ENCODE measurements at places on chromosomes 5 and 9.
A peak's percentile ranks its signal among the peaks of the same experiment; 100 is the strongest.

DNA sequence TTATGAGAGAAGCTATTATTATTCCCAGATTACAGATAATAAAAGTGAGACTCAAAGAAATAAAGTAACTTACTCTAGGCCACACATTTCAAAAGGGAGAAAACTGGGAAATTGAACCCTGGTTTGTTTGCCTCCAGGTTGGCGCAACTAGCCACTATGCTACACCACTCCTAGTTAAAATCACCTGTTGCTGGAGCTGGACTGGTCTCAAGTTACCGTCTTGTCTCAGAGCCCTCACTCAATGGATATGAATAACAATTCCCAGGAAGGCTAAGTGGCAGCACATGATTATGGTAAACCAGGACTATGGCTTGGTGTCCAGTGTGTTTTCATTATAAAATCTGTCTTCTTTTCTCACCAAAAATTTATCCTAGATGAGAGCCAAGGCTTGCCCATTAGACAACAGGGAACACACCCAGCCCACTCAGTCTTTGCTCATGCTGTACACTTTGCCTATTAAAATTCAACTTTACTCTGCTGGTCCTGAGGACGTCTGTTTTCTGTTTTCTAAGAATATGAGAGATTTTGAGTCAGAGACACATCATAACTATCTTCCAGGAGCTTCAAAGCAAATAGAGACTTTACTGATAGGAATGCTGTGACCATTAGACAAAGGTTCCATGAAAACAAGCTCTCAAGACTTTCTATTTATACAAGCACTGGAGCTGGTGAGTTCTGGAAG is 58.1 kb downstream of the ADRB2 start:
- no peak for DNase-seq

DNA sequence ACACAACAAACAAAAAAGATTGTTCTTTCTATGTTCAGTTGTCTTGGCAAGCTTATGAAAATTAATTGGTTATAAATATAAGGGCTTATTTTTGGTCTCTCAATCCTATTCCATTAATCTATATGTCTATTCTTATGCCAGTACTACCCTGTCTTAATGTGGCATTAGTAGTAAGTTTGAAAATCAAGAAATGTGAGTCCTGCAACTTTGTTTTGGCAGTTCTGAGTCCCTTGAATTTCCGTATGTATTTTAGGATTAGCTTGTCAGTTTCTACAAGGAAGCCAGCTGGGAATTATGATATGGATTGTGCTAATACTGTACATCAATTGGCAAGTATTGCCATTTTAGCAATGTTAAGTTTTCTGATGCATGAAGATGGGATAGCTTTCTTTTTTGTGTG is 10.5 kb upstream of the CCDC125 start:
- no peak for DNase-seq

DNA sequence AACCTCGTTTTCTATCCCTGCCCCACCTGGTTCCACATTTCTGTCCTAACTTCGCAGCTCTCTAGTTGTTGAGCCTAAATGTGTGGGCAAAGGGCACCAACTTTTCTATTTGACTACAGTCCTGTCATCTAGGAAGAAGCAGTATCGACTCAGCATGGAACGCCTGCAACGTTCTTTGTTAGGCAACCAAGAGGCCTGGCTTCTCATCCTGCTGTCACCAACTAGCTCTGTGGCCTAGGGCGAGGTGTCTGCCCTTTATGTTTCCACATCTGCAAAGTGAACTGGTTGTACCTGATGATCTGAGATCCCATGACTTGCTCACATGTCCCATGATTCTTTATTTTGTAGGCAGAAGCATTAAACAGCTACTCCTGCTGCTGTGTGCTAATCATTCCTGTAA is 248.9 kb downstream of the ADAMTSL1 start:
- no peak for DNase-seq

- DNase-seq = peak; percentile 86
These were observed 122.9 kb upstream of the DAB2 start for GRCh38 chr5:39547553-39548154.

DNA sequence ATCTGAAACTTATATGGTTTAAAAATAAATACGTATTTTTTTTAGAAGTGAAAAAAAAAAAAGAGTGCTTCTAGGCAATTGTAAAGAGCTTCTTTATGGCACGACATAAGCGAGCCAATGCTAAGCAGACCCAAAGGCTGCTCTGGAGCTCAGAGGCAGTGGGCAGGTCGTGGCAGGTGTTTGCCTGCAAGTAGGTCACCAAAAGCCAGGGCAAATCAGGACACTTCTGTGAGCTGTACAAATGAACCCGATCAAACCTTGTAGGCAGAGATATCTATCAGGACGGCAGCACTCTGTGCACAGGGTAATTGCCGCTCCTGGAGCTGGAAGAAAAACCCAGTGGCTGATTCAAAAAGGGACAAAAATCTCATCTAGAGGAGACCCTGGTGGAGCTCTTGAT is 75.9 kb downstream of the IRX2 start:
- no peak for DNase-seq

DNA sequence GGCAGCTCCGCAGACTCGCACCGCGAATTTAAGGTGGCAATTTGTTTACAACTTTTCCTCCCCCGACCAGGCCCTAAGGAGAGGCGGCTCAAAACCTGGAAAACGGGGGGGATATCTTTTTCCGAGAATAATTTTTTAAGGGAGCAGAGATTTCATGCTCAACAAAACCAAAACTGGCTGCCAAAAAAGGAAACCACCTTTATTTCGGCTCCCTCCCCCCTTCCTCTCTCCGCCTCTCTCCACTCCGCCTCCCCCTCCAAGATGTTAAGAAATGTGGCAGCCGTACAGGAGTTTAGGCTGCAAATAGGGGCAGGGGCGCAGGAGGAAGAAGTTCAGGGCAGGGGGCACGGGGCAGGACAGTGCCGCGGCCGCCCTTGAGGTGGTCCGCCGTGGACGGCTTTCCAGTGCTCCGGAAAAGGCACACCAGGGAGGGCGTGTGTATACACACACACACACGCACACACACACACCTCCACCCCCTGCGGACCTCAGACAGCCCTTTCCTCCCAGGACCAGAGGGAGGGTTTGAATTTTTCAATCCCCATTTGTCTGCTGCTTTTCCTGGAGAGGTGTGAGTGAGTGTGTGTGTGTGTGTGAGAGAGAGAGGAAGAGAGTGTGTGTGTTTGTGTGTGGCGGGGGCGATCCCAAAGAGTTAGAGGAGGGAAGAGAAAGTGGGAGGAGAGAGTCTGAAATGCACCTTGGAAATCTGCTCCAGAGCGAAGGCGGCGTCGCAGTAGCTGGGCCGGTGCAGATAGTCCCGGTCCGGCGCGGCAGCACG is 9.1 kb downstream of the PTCH1 start:
- peak; percentile 86 for DNase-seq
